ENCODE measurements at places on chromosomes 13 and 19.

DNA sequence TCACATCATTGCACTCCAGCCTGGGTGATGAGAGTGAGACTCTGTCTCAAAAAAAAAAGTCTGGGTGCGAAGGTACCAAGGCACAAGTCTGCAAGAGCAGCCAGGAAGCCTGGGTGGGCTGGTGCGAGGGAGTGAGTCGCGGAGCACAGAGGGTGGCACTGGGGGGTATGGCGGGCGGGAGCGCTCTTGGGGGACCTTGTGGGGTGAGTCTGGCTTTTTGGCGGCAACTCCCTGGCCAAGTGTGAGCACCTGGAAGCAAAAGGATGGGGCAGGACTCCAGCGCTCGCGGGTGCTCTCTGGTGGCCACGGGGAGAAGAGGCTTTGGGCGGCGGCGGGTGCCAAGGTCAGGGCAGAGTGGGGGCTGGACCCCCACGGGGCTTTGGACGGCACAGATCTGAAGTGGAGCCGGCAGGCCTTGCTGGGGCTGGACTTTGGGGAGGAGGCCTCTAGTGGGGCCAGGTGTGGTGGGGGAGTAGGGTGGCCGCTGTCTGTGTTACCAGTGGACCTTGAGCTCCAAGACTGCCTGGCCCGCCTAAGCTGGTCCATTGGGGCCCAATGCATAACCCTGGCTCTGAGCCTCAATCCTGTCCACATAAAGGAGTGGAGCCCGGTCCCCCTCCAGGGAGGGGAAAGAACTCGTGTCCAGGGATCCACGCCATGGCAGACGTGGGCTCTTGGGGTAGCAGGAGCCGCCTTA lies 1.6 kb downstream of the P2RY11 start:
- no peak for DNase-seq

DNA sequence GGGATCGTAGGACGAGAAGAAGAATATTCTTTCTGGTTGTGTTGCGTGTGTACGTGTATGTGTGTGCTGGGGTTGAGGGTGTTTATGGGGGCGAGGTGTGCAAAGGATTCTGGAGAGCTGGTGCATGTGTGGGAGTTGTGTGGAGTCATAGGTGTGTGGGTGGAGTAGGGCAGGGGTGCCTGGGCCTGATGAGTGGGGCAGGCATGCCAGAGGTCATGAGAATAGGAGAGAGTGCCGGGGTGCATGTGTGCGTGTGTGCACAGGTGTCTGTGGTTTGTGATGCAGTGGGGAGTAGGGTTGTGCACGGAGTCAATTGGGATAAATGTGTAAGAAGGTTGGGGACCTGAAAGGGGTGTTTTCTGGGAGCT lies 649 bp downstream of the TMEM91 start:
- no peak for DNase-seq

DNA sequence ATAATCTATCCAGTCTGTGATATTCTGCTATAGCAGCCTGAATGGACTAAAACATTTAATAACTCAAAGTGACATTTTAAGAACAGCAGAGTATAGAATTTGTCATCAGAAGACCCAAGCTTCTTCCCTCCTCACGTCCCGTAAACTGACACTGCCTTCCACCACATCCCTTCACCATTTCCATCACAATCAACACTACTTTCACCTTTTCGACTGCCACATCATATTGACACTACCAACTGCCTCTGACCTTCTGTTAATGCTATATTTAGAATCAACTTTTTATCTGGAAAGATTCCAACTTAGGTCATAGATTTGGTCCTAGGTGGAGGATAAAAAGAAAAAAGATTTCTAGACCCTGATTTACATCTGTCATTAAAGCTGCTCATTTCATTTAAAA lies 39.6 kb downstream of the STOML3 start:
- DNase-seq: no peak

DNA sequence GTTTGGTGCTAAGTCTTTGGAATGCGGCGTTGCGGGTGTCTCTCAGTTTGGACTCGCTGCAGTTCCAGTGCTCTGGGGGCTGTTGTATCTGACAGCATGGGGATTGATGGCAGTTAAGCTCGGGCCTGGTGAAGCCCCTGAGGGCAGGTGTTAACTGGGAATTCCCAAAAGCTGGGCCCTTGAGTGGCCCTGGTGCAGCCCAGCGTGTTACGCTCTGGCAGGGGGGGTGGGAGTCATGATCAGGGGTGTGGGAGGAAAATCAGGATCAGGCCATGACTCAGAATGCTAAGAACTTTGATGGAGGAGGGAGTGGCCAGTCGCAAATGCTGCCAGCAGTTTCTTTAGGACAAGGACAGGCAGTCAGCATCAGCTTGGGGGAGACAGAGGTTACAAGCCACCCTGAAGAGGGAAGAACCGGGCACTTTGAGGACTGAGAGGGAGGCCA lies 19.6 kb downstream of the AP2A1 start:
- no peak for DNase-seq

- DNase-seq: no peak
Observed at GRCh38 chr19:47741544-47742140, 3.7 kb upstream of the NOP53 start.

- DNase-seq: no peak
Observed at GRCh38 chr13:113609616-113610015, 25.1 kb downstream of the TFDP1 start.

GRCh38 chr13:106986687-106987426 lies 418.9 kb upstream of the ARGLU1 start:
- DNase-seq: no peak
